NCI-H1092 (cell line): ENCODE measurements at places on chromosomes 6 and 20.

GRCh38 chr6:80287607-80288006 lies 181.1 kb downstream of the BCKDHB start:
- no peak for DNase-seq

DNA sequence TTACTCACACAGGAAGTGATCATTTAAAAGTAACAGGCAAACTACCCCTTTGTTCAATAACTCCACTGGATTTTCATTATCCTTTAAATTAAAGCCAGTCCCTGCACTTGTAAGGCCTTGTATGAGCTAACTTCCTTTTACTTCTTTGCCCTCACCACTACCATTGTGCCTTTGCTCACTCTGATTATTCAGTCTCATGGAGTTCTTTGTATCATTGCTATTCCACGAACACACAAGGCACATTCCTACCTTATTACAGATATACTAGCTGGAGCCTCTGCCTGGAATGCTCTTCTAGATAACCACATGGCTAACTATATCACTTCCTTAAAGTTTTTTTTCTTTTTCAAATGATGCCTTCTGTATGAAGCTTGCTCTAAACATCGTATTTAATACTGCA lies 748.6 kb upstream of the HS3ST5 start:
- DNase-seq, result no peak

DNA sequence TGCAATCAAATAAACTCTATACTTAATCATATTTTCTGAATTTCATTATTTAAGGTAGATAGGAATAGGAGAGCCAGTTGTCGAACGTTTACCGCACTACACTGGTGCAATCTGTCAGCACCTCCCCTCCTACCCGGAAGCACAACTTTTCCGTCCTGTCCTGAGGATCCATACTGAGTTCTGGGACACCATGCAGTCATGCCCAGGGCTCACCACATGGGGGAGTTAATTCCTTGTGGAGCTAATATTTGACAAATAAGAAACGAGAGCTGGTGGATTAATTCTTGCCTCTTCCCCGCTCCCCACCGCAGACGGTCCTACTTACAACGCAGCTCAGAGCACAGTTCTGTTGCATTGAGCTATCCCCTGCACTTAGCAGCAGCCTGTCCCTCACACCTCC lies 107.7 kb upstream of the RALGAPA2 start:
- DNase-seq, result no peak

DNA sequence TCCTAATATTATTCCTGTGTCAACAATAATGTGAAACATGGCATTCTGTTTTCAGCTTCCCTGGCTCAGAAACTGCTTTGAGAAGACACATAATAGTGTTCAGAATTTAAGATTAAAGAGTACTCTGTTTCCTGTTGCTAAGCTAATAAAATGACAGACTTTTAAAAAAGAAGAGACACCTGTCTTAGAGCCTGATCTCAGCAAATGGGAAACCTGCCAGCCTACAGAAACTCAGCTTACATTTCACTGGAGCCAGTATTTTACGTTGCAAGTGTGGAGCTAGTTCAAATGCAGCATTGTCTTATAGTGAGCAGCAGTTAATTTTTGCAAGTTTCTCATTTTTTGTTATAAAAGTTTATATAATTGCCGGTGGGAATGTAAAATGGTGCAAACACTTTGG lies 28.8 kb downstream of the KIZ start:
- no peak for DNase-seq

GRCh38 chr6:143747347-143747842 lies 69.6 kb downstream of the PHACTR2 start:
- DNase-seq, result no peak

GRCh38 chr20:13995841-13996240 lies 525 bp downstream of the MACROD2 start:
- peak; percentile 49 for DNase-seq

DNA sequence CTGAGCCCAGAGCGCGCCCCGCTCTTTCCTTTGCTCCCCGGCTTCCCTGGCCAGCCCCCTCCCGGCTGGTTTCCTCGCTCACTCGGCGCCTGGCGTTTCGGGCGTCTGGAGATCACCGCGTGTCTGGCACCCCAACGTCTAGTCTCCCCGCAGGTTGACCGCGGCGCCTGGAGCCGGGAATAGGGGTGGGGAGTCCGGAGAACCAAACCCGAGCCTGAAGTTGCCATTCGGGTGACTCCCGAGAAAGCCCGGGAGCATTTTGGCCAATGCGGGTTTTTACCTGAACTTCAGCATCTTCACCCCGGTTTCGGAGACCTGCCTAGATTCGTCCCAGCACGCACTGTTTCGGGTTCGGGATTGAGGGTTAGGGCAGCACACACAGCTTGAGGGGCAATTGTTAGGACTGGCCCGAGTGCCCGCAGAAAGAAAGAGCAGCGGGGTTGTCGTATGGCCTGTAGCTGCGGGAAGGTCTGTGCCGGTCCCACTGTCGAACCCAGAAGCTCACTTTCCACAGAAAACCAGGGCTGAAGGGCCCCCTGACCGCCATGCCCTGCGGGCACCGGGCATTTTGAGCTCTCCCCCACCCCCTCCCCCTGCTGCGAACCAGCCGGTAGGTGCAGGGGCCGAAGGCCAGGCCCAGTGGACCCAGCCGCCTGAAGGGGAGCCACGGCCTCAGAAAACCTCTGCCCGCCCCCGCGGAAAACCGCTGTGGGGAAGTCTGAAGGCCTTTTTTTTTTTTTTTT lies 2.1 kb downstream of the FOXP4 start:
- DNase-seq, result no peak

DNA sequence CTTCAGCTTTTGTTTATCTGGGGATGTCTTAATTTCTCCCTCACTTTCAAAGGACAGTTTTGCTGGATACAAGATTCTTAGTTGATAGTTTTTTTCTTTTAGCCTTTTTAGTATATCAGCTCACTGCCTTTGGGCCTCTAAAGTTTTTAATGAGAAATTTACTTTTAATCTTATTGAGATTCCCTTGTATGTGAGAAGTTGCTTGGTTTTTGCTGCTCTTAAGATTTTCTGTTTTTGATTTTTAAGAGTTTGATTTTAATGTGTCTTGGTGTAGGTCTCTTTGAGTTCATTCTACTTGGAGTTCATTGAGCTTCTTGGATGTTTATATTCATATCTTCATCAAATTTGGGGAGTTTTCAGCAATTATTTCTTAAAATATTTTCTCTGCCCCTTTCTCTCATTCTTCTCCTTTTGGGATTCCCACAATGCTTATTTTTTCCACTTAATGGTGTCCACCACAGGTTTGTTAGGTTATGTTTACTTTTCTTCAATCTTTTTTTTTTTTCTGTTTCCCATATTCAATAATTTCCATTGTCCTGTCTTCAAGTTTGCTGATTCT lies 19.6 kb upstream of the TGM6 start:
- no peak for DNase-seq

DNA sequence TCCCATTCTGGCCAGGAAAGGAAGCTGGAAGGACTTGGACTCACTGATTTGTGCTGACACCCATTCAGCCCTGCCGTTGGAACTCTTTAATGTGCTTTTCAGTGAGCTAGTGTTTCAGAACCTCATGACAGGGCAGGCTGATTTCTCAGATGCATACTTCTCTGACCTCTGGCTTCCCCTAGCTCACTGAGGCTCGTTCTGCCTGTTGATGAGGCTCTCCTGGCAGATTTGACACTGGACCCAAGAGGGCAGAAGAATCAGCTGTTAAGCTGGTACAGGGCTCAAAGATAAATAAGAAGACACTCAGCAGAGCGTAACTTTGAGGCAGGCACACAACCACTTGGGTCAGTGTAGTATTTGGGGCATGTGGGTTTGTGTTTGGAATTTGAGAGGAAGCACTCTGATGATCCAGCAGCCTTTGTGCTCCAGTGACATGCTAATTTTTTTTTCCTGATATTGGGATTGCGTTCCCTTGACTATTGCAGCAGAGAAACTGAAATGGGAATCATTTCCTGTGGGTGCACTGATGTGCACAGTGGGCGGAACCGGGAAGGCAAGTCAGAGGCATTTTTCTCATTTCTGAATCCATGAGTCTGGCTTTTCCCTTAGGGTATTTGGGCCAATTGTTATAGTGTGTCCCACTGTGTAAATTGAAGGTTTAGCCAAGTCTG lies 80.2 kb downstream of the CARMIL1 start:
- DNase-seq, result no peak

DNA sequence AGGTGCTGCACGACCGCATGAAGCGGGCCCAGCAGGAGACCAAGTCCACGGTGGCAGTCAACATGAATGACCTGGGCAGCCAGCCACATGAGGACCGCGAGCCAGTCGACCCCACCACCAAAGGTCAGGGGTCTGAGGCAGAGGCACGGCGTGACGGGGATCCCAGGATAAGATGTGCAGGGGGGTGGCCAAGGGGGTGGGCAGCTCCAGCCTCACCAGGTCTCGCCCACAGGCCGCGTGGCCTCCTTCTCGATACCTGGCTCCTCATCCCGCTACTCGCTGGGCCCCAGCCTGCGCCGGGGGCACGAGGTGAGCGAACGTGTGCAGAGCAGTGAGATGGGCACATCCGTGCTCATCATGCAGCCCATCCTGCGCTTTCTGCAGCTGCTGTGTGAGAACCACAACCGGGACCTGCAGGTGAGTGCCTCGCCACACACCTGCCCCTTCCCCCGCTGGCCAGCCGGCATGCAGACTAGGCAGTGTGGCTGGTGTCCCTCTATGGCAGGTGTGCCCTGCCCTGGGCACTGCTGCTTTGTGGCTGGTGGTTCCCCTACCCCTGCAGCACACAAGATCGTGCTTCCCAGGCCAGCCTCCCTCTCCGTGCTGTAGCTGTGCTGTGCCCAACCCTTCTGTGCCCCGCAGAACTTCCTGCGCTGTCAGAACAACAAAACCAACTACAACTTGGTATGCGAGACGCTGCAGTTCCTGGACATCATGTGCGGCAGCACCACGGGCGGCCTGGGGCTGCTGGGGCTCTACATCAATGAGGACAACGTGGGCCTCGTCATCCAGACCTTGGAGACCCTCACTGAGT lies 25.9 kb downstream of the UQCC2 start:
- DNase-seq, result no peak

DNA sequence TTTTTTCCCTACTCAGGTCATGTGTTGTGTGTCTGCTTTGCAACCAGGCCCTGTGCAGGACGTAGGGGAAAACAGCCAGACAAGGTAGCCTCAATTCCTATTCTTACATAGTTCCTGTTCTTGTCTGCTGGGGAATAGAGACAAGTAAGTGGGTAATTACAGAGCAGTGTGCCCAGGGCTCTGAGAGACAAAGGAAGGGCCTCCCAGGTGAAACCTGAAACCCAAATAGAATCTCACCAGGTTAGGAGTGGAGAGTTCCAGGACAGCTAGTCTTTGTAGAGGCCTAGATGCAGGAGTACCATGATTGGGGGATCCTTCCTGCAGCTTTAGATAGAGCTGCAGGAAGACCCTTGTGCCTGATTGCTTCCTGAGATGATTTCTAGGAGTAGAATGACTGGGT lies 48.4 kb downstream of the DHX35 start:
- DNase-seq, result no peak

GRCh38 chr6:40923326-40923725 lies 115.7 kb downstream of the UNC5CL start:
- DNase-seq, result no peak

GRCh38 chr20:34600892-34601653 lies 42.6 kb downstream of the MAP1LC3A start:
- DNase-seq, result no peak

DNA sequence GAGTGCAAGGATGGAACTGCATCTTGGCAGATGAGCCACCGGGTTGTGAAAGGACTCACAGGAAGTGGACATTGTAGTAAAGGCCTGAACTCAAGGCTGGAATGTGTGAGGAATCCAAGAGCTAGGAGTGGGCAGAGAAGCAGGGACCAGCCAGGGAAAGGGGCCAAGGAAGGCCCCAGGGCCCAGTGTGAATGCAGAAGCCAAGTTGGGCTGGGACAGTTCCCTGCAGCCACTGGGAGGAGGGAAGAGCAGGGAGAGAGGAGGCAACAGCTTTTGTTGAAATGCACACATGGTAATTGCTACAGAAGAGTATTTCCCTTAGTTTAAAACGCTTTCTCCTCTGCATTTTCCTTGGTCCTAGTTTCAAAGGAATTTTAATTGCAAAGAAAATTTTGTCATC lies 34.6 kb downstream of the CDH22 start:
- DNase-seq, result no peak

GRCh38 chr20:10793766-10794165 lies 120.0 kb upstream of the JAG1 start:
- DNase-seq, result peak; percentile 78

DNA sequence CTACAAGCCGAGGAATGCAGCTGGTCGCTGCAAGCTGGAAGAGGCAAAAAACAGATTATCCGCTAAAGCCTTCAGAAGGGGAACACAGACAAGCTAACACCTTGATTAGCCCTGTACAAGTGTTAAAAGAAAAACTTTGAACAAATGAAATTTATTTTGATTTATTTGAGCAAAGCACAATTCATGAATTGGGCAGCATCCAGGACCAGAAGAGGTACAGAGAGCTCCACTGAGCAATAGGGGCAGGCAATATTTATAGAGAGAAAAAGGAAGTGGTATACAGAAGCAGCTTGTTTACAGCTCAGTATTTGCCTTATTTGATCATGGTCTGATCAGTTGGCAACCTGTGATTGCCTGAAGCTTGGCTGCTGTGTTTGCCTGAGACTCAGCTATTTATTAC lies 17.6 kb downstream of the HLA-DOB start:
- DNase-seq, result no peak

DNA sequence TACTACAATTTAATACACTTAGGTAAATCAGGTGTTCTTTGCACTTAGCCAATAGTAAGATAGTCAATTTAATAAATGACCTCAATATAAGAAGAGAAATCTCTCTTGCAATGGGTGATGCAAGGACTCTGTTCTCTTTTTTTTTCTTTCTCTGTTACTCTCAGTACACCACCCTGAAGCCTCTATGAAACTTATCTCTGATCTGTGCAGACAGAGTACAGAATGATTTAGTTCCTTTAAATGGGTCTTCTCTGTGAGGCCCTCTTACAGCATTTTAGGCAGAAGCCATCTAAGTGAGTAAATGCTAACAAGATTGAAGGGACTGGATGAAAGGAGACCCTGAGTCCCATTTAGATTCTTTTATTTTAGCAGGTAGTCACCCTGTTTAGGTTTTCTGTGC lies 312.8 kb downstream of the RFPL4B start:
- no peak for DNase-seq

- no peak for DNase-seq
These were observed 4.9 kb downstream of the BMP6 start for GRCh38 chr6:7730784-7731227.

DNA sequence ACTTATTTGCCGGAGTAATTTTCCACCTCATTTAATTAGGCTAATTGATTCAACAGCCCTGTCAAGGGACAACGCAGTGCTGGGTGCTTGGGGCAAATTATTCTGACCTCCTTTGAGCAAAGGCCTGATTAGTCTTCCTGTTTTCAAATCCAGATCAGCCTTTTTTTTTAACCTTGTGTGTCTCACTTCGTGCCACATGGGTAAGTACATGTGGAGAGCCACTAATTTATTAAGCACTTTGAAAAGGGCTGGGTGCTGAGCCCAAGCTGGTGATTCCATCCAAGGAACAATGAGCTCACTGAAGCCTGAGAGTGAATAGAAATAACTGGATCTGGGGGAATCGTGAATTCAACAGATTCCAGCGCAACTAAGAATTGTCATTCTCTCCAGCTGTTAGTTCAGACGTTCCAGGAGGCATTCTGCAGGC lies 229.3 kb downstream of the CLIC5 start:
- DNase-seq, result no peak

- no peak for DNase-seq
These were observed 16.8 kb downstream of the VEGFA start for GRCh38 chr6:43786664-43787329.
